ENCODE measurements at places on chromosomes 16 and 17.
A peak's percentile ranks its signal among the peaks of the same experiment; 100 is the strongest.

DNA sequence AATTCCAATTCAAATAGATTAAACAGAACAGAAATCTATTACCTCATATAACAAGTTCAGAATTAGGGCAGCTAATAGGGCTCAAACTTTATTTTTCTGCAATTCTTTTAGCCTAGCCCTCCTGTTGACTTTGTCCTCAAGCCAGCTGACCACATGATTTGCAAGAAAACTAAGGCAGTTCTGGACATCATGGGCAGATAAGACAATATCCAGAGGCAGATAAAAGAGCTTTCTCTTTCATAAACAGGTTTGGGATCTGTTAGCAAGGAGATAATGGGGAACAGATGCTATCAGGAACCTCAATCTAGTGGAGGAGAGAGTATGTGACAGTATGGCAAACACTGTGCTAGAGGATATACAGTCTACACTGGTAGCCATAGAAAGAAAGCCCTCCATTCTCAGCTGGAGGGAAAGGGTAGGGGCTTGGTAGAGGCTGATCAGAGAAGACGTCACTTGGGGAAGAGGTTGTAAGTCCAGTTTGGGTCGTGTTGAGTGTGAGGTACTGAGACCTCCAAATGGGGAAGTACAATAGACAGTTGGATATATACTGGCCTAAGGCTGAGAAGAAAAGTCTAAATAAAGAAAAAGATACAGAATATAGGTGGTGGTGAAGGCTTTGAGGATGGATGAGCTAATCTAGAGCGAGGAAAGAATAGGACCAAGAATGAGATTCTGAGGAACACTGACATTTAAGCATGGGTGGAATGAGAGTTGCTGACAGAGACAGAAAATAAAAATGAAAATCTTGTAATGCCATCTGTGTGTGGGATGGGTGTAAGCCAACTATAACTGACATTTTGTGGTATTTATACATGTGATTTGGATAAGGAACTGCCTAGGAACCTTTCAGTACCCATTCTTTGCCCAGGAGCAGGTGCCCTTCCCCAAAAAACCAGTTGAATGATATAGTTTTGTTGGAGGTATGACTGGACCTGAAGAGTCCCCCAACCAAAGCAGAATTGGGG, 67.4 kb downstream of the CYB561 start:
- DNase-seq, result no peak

- DNase-seq, result no peak
These were observed 135.5 kb downstream of the MGAT5B start for GRCh38 chr17:77003699-77004098.

DNA sequence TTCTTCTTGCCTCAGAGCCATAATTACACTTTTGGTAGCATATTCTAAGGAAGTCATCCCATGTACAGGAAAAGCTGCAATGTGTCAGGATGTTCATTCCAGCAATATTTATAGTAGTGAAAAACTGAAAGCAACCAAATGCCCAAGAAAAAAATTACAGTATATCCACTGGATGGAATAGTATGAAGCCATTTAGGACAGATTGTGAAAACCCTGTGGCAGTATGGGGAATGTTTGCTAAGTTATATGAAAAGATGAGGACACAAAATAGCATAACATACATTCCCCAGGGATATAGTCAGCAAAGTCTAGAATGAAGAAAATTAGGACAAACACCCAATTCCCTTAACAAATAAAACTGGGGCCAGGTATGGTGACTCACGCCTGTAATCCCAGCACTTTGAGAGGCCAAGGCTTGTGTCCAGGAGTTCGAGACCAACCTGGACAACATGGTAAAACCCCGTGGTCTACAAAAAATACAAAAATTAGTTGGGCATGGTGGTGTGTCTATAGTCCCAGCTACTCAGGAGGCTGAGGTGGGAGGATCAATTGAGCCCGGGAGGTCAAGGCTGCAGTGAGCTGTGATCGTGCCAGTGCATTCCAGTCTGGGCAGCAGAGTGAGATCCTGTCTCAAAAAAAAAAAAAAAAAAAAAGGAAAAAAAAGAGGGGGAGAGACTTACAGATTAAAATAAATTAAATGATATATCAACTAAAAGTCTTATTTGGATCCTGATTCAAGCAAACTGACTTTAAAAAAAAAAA, 2.3 kb downstream of the LRRC3C start:
- no peak for DNase-seq

GRCh38 chr16:51635181-51635580, 484.1 kb upstream of the SALL1 start:
- DNase-seq, result no peak

DNA sequence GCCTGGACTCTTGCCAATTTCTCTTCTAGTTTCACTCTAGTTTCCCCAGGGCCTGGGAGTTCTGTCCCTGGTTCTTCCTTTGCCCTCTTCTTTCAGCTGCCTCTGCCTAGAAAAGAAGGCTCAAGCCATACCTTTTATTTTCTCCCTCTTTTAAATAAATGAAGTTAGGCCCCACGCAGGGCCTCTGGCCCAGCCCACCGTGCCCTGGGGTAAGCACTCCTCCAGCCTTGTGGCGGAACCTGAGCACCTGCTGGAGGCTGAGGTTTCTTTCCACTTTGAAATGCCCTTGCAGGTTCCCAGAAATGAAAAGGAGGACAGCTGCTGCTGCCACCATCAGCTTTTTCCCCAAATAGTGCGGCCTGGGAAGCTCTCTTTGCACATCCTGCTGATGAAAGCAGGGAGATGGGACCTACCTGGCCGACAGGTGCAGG, 139.4 kb downstream of the CCDC182 start:
- no peak for DNase-seq

DNA sequence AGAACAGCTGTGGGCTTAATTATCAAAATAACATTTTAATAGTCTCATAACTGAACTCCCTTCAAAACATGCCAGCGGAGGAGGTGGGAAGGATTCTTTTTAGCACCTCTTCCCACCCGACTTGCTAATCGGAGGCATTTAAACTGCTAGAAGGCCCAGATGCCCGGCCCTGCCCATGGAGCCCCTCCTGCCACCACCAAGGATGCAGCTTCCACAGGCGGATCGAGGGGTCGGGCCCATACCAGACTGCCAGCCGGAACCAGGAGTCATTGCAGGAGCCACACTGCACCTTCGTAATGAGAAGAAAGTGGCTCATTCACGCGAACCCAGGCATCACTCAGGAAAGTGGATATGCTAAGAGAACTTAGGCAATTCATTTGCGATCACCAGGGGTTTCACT, 201.2 kb downstream of the C16orf78 start:
- DNase-seq, result no peak

- peak; percentile 72 for DNase-seq
These were observed 1011.6 kb downstream of the KCNJ18 start for GRCh38 chr17:22703786-22704441.

GRCh38 chr17:14664511-14664910, 363.6 kb downstream of the HS3ST3B1 start:
- no peak for DNase-seq

- DNase-seq, result no peak
These were observed 25.1 kb downstream of the CLUAP1 start for GRCh38 chr16:3525951-3526350.

- no peak for DNase-seq
These were observed 376.1 kb downstream of the SEC14L1 start for GRCh38 chr17:77516902-77517301.

- no peak for DNase-seq
These were observed 101.7 kb downstream of the CHD9 start for GRCh38 chr16:53156516-53156915.

GRCh38 chr16:35908942-35909341, 2449.5 kb downstream of the TP53TG3F start:
- peak; percentile 1 for DNase-seq

- DNase-seq, result no peak
These were observed 30.4 kb upstream of the PAFAH1B1 start for GRCh38 chr17:2563061-2563460.

GRCh38 chr16:88846088-88846487, 10.7 kb downstream of the GALNS start:
- no peak for DNase-seq

- peak; percentile 35 for DNase-seq
These were observed 1.8 kb upstream of the JMJD8 start for GRCh38 chr16:685967-686366.

GRCh38 chr16:13953501-13953900, 33.5 kb downstream of the ERCC4 start:
- no peak for DNase-seq

- no peak for DNase-seq
These were observed 12.0 kb downstream of the RARA start for GRCh38 chr17:40320756-40321523.

- DNase-seq, result no peak
These were observed 547.6 kb downstream of the WWOX start for GRCh38 chr16:78647019-78647418.

- no peak for DNase-seq
These were observed 764 bp upstream of the SMURF2 start for GRCh38 chr17:64662774-64663367.

DNA sequence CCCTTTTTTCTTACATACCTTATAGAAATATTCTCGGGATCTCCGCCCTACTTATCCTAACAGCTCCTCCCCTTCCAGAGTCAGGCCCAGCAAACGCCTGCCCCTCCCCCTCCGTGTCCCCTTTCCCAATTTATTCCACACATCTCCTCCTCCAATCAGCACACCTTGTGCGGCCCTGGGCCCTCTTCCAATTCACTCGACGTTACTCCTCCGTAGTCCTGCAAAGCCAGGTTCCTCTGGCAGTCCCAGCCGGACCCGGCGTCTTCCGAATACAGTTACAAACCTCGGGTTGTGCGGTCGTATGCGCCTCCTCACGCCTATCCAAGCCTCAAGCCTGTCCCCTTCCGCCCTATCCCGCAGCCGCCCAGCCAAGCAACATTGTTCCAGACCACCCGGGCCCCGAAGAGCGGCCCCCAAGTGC, 677 bp downstream of the CBX1 start:
- DNase-seq, result no peak

DNA sequence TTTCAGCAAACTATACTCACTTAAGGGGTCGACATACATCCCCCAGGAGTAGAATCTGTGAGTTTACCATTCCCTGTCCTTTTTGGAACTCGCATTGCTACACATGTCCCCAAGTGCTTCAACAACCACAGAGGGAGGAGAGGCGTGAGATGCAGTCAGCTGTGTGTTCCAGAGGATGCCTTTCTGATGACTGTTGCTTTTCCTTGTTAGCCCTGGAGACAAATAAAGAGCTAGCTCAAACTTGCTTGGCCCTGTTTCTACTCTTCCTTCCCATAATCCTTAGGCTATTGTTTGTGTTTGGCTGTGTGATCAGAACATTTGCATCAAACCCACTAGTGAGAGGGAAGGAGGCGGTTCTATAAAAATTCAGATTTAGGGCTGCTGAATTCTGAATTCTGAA, 264.0 kb downstream of the ENGASE start:
- no peak for DNase-seq

DNA sequence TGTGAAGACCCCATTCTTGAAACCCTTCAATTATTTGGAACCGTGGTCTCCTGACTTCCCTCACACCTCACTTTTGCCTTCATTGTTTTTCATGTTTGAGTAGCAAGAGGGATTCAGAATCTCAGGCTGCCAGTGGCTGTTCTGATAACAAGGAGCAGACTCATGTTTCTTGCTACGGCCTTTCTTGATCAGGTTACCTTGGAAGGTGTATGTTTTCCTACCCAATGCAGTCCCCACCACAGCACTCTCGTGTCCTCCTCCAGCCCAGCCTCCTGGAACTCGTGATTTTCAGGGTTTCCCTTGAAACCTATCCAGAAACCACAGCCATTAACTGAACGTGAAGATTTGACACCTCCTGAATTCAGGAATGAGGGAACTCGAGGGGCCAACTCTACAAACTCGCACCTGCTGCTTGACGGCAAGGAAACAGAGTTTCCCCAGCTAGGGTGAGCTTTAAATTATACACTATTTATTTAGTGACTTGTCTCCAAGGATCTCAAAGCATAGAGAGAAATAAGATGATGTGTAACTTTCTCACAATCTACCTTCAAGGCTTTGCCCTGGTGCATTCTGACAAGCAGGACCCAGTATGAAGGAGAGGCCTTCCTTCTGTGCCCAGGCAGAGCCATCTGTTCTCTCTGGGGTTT, 1.6 kb downstream of the ZFHX3 start:
- no peak for DNase-seq

- no peak for DNase-seq
These were observed 3.1 kb upstream of the WSCD1 start for GRCh38 chr17:6067060-6067459.

- DNase-seq, result no peak
These were observed 299.7 kb downstream of the C16orf95 start for GRCh38 chr16:87017371-87018012.

GRCh38 chr17:63961355-63962212, 11.1 kb downstream of the SCN4A start:
- peak; percentile 62 for DNase-seq

GRCh38 chr17:57916925-57917858, 38.0 kb downstream of the CUEDC1 start:
- no peak for DNase-seq

- no peak for DNase-seq
These were observed 124.9 kb downstream of the METRNL start for GRCh38 chr17:83204230-83204725.

DNA sequence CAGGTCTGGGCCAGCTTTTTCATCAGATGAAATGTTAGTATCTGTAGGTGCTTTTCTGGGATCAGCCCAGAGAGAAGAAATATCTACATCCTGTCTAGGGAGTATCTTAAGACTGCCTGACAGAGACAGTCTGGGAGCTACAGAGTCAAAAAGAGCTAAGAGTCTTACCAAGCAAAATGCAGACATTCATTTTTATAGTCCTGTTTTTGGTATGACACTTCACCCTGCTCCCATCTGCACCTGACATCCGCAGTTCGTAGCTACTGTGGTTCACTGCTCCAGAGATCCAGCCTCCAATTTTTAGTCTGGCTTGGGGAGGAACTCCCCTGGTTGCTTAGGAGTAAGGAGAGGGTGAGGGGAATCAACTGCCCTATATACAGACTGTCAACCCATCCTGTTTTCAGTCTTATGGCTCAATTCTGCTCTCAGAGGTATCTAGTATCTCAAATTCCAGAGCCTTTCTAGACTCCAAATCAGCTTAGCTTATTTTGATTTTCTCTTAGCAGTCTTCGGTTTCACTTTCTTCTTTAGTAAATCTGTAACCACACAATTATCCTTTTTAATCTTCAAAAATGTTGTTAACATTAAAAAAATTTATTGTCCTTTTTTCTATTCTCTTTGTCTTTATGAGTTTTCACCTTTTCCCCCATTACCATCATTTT, 97.8 kb downstream of the TMEM100 start:
- DNase-seq, result no peak

GRCh38 chr17:64183815-64184214, 53.9 kb upstream of the ERN1 start:
- no peak for DNase-seq

DNA sequence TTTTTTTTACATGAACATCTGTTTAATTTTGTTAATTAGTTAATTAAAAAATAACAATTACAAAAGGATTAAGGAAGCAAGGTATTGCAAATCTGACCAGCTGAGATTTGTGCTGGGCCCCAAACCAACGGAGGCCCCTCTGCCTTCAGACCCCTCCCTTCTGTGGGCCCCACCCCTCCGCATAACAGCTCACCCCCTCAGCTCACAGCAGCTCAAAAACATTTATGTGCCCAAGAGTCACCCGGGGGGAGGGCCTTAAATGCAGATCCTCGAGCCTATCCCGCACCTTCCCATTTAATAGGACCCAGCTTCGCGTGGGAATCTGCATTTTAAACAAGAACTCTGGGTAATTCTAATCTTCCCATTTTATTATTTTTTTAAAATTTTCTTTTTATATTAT, 75.0 kb downstream of the MGAT5B start:
- no peak for DNase-seq
